ENCODE measurements at places on chromosomes 5 and 9.

DNA sequence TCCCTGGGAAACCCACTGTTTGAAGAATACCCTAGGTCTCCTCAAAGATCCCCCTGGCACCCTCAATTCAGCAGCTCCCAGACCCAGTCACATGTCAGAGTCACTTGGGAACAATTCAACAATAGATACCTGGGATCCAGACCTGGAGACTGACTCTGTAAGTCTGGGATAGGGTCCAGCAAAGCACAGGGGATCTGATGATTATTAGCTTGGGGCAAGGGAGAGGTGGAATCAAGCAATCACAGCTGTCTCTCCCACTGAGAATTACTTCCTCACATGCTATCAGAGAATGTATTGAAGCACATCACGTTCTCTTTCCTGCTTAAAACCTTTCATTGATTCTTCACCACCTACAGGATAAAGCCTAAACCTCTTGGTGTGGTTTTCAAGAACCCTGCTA is 5.9 kb downstream of the FAM193B start:
- no peak for DNase-seq

- DNase-seq, result no peak
Measured at GRCh38 chr5:179268966-179269693, 76.1 kb downstream of the ADAMTS2 start.

DNA sequence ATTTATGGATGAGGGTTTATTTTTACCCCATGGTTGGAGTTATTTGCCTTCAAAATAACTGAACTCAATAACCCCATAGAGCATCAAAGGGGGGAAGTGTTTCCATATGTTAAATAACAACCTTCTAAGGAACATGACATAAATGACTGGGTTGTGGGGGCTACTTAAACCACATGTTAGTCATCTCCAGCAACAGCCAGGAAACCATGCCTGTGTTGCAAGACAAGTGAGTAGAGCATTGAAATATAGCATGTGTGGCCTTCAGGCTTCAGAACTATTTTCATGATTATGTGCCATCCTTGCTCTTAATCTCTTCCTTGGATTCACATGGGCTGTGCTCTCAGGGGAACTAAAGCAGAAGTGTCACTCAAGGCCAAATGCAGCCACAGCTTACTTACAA is 431.2 kb downstream of the AGTPBP1 start:
- DNase-seq, result no peak

GRCh38 chr9:21521448-21521847 is 39.3 kb upstream of the IFNE start:
- no peak for DNase-seq

- DNase-seq, result no peak
Measured at GRCh38 chr9:84655447-84655846, 14.1 kb upstream of the NTRK2 start.

DNA sequence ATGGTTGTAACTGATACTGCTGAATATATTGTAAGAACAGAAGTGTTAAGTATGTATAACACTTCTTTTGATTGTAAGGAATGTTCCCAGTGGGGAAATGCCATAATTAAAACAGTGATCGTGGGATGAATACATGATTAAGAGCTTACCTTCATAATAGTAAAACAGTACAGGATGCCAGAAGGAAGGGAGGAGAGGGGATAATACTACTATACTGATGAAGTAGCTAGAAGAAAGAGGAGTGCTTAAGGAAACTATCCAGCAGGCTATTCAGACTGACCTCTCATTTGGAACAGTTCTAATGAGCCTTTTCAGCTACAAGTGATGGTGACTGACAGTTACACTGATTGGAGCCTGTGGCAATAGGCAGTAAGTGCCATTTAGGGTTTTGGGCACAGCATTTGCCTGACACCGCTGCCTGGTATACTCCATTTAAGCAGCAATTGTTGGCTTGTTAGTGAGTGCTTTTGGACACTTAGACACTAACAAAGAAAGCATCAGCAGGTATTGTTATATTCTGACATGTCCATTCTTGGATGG is 33.8 kb upstream of the KDM4C start:
- DNase-seq, result no peak

DNA sequence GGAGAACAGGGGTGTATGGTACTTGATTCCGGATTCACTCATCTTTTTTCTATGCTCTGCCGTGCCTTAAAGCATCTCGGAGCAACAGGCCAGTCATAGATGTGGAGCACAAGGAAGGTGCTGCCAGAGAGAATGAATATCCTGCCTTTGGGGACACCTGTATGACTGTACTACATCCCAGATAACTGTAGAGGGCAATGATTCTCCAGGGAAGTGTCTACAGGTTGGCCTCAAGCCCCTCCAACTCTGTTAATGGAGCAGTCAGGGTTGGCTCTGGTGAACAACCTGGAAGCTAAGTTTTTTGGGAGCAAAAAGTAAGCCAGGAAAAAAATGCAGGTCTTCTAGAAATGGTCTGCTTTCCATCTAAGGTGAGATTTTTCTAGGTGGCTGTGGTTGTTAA is 71.0 kb downstream of the NREP start:
- no peak for DNase-seq

GRCh38 chr9:72213906-72214305 is 64.7 kb downstream of the GDA start:
- no peak for DNase-seq

GRCh38 chr5:172166030-172166826 is 21.8 kb downstream of the STK10 start:
- no peak for DNase-seq

GRCh38 chr9:114366334-114367128 is 21.3 kb downstream of the AKNA start:
- DNase-seq, result no peak

DNA sequence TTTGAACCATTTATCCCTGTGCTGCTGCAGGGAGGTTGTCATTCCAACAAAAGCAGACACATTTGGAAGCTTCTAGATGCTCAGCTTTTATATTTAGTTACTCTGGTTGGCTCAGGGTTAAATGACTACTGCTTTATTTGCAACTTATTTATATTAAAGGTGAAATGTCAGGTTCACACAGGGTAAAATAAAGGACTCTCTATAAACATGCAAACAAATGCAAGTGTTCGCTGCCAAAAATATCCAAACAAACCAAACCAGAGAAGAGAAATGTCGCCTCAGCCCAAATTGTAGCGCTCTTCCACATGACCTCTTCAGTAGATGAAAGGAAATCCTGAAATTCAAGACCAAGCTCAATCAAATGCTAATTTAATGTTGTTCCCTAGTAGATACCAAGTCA is 57.0 kb upstream of the LIFR start:
- DNase-seq, result no peak

DNA sequence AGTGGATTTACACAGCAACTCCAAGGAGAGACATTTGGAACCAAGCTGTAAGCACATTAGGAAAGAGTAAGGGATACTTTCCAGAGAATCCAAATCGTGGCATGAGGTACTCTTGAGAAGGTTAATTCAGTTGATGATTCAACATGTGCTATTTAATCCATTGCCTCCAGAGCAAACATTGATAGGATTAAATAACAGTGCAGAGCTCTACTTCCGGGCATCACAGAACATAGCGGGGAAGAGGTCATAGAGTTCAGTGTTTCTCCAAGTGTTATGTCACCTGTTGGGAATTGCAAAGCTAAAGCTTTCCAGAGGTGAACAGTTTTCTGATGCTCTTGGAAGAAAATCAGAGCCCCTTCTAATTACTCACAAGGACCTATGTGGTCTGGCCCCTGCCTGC is 127.5 kb downstream of the PPP2R2B start:
- DNase-seq, result no peak

GRCh38 chr5:132176987-132177386 is 50.7 kb downstream of the P4HA2 start:
- no peak for DNase-seq

DNA sequence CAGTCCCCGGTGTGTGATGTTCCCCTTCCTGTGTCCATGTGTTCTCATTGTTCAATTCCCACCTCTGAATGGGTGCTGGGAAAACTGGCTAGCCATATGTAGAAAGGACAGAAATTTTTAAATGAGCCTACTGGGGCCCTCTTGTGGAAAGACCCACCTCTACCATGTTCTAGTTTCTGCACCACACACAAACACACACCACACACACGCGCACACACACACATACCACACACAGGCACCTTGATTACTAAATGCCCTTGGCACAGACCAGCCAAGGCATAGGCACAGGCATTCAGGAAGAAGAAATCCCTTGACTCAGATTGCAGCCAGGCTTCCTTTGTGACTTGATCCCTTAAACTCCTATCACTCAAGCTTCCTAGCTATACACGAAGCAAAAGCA is 60.5 kb downstream of the SIL1 start:
- no peak for DNase-seq

DNA sequence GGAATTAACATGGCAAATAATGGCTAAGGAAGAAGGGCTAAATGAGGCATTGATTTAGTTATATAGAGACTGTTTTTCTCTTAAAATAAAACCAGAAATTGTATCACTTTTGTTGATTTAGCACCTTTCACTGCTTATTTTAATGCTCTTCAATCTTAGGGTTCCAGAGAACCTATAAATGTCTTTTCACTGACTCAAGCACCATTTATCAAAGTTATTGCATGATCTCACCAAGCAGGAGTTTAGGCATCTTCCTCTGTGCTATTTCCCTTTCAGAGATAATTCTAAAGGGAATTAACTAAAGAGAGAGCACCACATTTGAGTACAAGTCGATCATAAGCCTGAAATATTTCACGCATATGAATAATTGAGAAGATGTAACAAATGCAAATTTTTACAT is 357.1 kb downstream of the CDH18 start:
- DNase-seq, result no peak

DNA sequence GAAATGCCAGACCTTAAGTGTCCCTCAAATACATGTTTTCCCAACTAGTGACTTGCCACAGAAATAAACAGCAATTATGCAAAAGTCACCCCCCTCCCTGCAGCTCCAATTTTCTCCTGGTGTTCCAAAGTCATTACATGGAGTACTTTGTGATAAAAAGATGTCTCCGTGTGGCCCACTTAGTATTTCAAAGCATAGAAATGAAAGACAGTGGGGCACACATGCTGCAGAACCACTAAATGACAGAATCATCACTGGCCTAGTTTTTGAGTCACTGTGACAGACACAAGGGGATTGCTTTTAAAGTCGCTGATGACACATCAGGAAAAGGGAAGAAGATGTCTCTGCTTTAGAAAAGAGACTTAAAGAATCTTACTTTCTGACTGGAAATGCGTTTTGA is 323.4 kb downstream of the PSAT1 start:
- no peak for DNase-seq

- no peak for DNase-seq
Measured at GRCh38 chr5:57718155-57718554, 235.5 kb upstream of the ACTBL2 start.

DNA sequence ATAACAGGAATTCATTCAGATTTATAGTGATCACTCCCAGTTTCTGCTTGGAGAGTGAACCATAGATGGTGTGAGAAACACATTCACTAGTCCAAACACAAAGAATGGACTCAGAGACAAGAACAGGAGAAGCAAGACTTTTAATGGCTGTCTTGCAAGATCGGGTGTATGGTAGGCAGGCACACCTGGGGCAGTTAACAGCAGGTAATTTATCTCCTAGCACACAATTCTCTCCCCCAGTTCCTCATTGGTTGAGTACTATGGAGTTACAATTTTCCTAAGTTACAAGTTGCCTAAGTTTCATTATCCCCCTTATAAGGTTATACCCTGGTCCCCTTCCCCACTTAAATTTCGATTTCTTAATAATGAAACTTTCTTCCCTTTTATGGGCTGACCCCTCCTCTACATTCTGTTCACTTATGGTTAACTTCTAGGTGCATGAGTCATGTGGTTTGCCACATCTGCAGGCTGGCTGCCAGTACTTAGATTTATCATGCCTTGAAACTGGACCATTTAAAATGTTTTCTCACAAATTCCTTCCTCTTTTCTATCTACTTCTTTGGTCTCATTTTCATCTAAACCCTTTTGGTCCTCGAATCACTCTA is 623.3 kb downstream of the HINT1 start:
- no peak for DNase-seq

DNA sequence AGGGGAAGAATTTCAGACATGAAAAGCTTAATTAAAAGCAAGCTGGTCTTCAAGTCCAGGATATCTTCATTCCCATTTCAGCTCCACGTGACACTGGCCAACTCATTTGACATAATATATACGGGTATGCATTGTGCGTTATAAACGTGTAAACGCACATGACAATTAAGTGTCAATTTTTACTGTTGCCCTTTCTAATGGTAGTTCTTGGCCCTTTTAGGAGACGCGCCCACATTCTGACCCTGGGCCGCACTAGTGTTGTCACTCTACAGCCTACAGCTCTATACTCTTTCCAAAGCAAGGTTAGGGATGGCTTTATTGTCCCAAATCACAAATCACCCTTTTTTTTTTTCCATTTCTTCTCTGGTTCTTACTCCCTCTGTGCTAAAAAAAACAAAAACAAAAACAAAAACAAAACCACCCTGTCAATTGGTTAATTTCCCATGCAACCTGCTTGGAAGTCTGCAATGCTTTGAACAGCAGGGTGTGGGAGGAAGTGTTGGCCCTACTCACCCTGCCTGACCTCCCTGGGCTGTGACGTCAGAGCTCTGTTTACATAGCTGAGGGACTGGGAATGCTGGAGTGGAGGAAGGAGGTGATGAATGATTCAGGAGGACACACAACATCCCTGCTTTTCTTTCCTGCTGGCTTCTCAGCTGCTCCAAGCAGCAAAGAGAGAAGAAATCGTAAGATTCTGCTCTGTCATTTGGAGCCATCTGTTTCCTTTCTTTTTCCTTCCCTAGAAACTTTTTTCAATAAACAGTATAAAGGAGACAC is 19.3 kb downstream of the RFK start:
- no peak for DNase-seq

- no peak for DNase-seq
Measured at GRCh38 chr5:33579152-33579551, 138.4 kb downstream of the TARS1 start.

- DNase-seq, result no peak
Measured at GRCh38 chr9:94441796-94442195, 113.1 kb upstream of the PCAT7 start.

DNA sequence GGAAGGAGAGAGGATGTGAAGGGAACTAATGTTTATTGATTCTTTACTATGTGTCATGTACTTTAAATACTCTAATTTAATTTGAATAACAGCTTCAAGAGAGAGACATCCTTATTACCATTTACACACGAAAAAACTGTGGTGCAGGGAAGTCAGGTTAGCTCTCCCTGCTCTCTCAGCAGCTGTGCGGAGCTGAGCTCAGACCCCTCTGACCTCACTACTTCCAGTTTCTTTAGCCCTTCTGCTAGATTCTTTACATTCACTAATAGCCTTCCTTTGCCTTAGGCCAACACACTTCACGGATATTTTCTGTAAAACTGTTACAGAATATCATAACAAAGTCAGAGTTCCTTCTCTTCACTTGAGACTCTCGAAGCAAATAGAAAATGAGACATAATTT is 131.3 kb upstream of the ARRDC3 start:
- DNase-seq, result no peak

DNA sequence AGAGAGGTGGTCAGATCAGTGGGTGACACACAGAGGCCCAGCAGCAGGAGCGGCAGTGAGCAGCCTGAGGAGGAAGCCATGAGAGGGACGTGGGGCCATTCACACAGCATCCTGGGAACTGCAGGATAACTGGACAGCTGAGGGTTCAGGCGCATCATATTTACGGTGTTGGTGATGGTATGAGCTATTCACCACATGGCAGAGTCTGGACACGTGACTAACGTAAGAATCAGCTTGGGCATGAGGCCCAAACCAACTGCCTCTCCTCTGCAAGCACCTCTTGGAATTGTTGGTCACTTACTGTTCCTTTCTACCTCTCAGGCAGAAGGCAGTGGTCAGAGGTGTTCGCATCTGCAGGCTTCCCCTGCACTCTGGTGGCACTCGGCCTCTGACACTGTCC is 141.1 kb downstream of the ENTREP1 start:
- DNase-seq, result no peak
